Omental fat pad (tissue), 4 donors: ENCODE measurements at places on chromosomes 2 and 18.

DNA sequence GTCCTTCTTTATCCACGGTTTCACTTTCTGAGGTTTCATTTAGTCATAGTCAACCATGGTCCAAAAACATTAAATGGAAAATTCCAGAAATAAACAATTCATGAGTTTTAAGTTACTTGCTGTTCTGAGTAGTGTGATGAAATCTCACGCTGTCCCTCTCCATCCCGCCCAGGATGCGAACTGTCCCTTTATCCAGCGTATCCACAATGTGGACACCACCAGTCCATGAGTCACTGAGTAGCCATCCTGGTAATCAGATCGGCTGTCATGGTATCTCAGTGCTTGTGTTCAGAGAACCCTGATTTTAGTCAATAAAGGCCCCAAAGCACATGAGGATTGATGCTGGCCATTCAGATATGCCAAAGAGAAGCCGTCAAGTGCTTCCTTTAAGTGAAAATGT is 3.7 kb downstream of the SP140L start:
- no peak for DNase-seq

DNA sequence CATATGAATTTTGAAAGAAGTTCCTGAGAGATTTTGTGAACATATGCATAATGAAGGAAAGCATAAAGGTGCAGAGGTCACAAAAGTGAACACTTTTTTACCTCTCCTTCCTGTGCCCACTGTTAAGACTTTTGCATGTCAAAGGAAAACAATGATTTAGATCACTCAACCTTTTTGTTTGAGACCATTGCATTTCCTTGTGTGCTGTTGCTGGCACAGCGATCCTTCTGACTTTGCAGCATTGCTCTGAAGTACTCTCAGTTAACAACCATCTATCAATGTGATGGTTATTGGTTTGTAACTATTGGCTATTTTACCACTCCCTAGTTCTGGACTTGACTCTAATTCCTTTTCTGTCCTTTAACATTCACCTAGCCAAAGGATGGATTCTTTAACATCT is 61.7 kb upstream of the TFPI start:
- no peak for DNase-seq

DNA sequence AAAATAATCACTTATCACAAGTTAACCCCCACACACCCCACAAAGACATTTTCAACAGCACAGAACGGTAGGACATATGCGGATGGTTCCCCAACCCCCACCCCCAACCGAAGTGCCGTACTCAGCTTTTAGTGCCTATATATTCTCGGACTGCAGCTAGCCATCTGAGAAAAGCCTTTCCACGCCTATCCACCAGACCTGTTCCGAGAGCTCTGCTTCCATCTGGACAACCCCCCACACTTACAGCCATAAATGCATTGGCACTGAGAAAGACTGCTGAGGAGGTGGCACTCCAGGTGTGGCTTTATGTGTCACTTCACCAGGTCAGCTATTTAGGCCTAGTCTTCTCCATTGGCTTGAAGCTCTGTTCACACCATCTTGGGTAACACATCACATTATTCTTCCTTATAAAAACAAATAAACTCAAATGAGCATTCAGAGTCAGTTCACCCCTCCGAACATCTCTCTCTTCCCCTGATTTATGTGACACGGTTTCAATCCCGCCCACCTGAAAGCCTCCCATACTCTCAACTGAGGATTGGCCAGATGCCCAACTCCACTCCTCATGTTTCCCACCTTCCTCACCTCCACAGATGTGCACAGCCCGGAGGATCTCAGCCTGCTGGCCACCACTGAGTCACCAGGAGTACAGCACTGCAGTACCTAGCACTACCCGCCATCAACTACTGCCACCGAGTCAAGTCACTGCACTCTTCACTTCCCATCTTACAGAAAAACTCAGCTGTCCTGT is 127.4 kb downstream of the CACNB4 start:
- DNase-seq, result no peak

- no peak for DNase-seq
Observed at GRCh38 chr2:60439219-60439974, 114.1 kb downstream of the BCL11A start.

DNA sequence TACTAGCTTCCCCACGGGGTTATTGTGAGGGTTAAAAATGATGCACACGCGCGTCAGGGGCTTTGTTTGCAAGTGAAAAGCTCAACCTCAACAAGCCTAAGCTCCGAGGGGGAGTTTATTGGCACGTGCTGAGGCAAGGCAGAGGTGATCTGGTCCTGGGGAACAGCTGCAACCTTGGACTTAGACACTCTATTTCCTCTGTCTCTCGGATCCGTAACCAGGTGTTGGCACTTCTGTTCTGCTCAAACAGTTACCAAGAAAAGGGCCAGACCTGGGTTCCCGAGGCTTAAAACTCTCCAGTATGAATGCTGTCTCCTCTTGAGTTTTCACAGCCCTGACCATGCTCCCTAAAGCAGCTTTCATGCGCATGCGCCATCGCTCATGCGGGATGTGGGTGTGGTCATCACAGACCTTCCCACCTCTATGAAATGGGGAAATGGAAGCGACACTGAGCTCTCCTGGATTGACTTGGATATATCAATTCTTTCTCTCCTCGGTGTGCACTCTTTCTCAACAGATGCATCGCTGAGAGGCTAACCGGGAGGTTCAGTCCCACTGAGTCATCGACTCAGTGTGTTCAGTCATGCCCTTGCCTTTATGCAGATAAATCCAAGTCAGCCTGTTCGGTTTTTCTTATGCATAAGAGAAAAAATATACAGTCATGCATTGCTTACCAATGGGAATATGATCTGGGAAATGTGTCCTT is 19.9 kb upstream of the RAB31 start:
- DNase-seq, result no peak

DNA sequence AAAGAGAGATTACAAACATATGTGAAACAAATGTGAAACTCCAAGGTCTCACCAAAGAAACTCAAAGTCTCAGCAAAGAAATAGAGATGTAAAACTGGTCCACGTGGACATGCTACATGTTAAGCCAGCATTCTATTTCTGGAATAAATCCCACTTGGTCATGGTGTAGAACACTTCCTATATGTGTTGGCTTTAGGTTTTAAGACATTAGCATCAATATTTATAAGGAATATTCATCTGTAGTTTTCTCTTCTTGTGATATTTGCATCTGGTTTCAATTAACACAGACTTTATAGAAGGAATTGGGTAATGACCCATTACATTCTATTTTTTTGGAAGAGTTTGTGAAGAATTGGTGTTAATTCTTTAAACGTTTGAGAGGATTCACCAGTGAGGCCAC is 133.1 kb downstream of the COPS8 start:
- DNase-seq, result no peak

GRCh38 chr18:62023536-62023935 is 130.7 kb upstream of the RNF152 start:
- DNase-seq, result no peak

DNA sequence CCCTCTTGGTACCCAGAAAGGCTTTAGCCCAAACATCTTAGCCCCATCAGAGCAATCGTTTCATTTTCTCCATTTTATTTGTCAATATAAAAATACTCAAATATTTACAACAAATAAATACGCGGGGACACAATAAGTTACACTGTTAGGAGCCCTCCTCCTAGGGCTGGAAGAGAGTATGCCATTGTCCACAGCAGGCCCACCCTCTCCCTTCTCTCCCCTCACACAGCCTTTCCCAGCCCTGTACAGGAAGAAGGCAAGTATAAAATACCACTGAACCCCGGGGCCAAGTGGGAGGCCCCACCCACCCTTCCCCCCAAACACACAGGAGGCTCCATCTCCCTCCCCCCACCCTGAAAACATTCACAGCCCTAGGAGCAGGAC is 1.9 kb upstream of the ANKRD39 start:
- DNase-seq, result no peak

GRCh38 chr2:154437104-154437503 is 261.4 kb upstream of the KCNJ3 start:
- no peak for DNase-seq

GRCh38 chr18:33755931-33756560 is 178.0 kb downstream of the ASXL3 start:
- DNase-seq, result no peak

DNA sequence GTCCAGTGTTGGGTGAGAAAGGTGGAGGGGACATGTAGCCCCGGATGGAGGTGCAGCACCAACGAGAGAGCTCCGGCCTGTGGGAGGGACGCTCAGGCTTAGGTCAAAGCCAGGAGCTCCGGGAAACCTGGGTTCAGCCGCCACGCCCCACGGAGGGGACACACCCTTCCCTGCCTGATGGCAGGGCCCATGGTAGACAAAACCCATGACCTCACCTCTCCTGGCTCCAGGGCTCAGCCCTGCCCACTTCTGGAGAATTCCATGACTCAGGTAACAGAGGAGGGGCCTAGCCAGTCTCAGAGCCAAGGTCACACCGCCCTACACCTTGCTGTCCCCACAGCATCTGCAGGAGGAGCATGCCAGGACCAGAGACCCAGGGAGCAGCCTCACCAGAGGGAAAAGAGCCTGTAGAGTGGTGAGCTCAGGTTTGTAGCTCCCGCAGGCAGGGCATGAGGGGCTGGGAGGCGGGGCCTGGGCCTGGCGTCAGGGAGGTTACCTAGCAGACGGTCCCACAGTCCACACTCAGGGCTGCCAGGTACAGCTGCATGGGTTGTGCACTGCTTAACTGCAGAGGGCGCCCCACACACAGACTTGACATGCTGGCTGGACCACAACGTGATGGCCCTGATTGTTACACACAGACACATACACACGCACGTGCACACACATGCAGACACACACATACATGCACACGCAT is 70.8 kb upstream of the SMAD7 start:
- no peak for DNase-seq

DNA sequence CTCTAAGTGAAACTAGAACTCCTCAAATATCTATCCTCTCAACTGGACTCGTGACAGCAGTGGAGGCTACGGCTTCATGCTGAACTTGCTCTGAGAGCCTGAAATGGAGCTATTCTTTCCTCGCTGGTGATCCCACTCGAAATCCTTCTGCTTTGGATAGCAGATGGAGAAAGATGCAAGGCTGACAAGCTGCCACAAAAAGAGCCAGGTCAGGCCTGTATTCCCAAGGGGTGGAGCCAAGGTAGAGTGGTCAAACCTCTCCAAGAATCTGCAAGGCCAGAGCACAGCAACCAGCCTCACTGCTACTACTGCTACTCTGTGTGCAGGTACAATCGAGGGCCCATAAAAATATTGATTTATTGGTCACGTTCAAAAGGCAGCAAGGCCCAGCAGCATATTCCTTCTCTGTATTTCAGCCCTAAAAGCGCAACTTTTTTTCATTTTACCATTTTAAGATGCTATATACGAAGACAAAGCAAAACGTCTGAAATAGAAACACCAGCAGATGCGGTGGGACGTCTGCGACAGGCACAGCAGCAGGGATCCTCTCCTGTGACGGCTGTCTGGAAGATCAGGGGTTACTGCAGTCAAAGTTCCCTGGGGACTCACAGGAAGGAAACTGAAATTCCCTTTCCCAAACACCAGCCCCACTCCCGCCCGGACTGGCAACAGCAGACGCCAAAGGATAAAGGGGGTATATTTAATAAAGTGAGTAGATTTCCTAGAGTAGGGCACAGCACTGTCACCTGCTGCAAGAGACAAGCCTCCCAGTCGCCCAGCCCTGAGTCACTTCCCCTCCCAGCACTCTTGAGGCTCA is 2.4 kb downstream of the SPRED2 start:
- no peak for DNase-seq
